ENCODE measurements at places on chromosomes 1 and 21. TPM values are rescaled to one million over a fixed set of nuclear protein-coding genes. Genes with fewer than 3 reads are reported as not detected.

Gene PDE9A
- 2.2 TPM for total RNA-seq

Gene GPR161
- total RNA-seq = 9.4 TPM

Gene HAO2
- not detected for total RNA-seq

Gene PCAT6
- 0.24 TPM for total RNA-seq

Gene KRTAP13-2
- total RNA-seq = not detected

Gene GBP1
- 4.7 TPM for total RNA-seq

Gene IRF6
- total RNA-seq = 613 TPM

Gene BSND
- total RNA-seq = not detected

Gene DNASE2B
- not detected for total RNA-seq

Gene UBXN10
- total RNA-seq = 0.24 TPM

Gene DMRTA2
- total RNA-seq = 10.1 TPM

Gene A3GALT2
- total RNA-seq = not detected

Gene SGIP1
- 1.4 TPM for total RNA-seq

Gene SLC30A10
- not detected for total RNA-seq

Gene LY9
- total RNA-seq = 0.96 TPM

Gene ADORA3
- not detected for total RNA-seq

Gene VWA1
- 13.0 TPM for total RNA-seq

Gene CTSK
- total RNA-seq = 1.7 TPM

Gene SDE2
- total RNA-seq = 32.8 TPM

Gene ADCY10
- not detected for total RNA-seq

Gene GJB5
- total RNA-seq = 65.4 TPM

Gene OLIG2
- total RNA-seq = not detected

Gene NCAM2
- total RNA-seq = under 0.01 TPM

Gene S100A16
- total RNA-seq = 969 TPM

Gene C1orf115
- total RNA-seq = 3.1 TPM

Gene LGR6
- not detected for total RNA-seq

Measured in tracheal epithelial cell (primary cell).